ENCODE measurements at places on chromosomes 6 and 20.

GRCh38 chr6:154167126-154167525, 128.1 kb downstream of the OPRM1 start:
- no peak for DNase-seq

DNA sequence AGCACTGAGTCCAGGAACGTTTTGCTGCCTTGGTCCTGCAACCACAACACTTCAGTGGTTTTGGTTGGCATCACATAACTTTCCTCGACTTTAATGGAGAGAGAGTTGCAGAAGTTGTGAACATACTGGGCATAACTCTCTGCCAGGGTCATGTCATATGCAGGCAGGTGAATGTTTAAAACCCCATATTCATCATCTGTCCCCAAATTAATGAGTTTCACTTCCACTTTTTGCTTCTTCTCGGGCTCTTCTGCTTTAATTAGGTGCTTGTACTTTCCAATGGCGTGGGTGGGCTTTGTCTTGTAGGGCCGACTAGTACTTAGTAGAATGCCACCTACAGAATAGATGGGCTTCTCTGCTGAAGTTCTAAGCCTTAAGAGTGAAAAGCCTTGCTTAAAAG, 45.2 kb upstream of the TFAP2A start:
- no peak for DNase-seq

DNA sequence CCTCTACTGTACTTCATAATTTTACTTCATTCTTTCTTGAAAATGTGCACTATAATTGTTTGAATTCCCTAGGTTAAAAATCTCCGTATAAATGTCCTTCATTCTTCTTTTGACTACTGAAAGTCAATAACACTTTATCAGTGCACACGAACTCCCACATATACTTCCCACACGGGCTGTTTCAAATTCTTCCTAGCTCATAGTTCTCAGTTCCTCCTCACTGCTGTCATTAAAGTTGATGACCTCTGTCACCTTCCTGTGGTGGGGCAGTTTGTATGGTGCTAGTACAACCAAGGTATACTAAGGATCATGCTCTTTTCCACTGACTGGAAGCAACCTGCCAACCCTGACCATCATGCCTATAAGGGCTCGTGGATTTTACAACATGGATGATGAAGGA, 40.0 kb upstream of the CD2AP start:
- DNase-seq = no peak

DNA sequence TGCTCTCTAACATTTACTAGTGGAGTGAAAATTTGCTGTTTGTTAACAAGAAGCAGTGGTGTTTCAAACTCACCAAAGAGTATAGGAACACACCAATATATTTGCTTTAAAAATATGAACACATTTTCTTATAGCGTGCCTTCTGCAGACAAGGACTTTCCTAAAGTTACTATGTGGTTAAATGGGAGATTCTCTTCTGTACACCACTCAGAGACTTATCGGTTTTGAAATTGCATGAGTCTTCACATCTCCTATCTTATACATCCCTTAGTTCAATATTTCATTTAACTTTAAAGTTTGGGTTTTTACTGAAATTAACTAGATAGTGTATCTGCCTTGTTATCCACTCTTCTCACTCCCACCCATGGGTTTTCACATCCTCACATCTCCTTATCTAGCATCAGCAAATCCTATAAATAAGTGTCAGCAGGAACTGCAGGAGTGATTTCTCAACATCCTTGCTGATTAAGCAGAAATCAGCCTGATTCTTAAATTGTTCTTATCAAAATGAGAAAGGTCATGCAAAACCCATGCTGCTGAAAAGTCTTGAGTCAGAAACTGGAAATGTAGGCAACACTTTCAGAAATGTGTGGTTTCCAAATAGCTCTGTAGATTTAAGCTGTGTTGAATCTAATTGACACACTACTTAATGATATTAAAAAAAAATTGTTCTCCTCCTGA, 1075.6 kb upstream of the GJE1 start:
- DNase-seq = no peak

DNA sequence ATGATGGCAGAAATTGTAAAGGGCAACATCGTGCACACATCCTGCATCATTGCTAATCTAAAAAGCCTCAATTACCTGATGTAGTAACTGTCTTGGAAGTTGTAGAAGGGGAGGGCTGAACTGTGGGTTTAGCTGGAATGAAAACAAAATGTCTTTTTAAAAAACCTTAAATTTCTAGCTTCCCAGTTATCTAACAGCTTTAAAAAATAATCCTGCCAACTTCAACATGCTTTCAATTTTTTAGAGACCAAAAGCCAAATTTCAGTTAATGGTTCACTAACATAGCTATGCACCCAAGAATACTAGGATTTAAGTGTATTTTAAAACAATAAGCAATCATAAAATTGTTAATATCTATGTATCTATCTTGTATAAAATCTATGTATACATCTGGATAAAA, 11.9 kb downstream of the CD164 start:
- no peak for DNase-seq

DNA sequence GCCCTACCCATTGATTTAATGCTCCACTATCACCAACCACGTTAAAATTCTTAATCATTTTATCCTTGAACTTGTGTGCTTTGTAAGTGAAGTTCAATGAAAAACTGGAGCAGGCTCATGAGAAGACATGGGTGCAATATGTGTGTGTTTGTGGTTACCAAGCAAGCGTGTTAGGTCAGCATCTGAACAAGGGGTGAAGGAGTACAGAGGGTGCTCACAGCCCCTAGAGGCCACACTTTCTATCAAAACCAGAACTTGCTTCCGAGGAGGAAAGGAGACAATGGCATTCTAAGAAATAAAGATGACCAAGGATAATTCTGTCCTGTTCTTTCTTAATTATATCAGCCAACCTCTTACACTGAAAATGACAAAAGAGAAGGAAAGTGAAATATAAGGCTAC, 93.7 kb downstream of the NRSN1 start:
- DNase-seq = no peak

- DNase-seq = no peak
These were observed 428.5 kb downstream of the CD83 start for GRCh38 chr6:14546036-14546435.

GRCh38 chr20:59006864-59007664, at the start of gene CTSZ:
Gene CTSZ (minus strand): TSS chr20:59007254. CDS start chr20:59007128, 126 bp downstream.
- peak; percentile 94 for DNase-seq

- DNase-seq = no peak
These were observed 30.8 kb upstream of the CD2AP start for GRCh38 chr6:47446669-47447330.

Measured in GM03348 (cell line).